A673 (cell line): ENCODE measurements at places on chromosomes 5 and 9.

DNA sequence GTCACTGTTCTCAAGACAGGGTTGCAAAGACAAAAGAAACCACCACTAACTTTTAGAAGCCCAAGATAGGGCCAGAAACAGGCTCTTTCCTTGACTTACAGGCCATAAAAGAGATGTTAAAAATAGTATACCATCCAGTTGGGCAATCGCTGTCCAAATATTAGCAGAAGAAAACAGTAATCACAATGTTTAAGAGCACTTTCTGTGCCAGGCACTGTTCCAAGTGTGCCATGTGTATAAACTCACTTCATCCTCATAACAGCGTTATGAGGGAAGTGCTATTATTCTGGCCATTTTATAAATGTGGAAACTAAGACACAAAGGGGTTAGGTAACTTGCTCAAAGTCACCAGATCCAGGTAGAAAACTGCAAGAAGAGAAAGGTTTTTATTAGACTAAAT, 111.7 kb downstream of the KCNN2 start:
- DNase-seq: no peak
- H3K27ac ChIP-seq: no peak overlapping the region
- H3K4me3 ChIP-seq: no peak overlapping the region

GRCh38 chr5:56321236-56321881, 88.2 kb upstream of the ANKRD55 start:
- no peak overlapping the region for H3K4me3 ChIP-seq
- no peaks in the 10 kb centered on the region for H3K36me3 ChIP-seq
- no peak overlapping the region for H3K27ac ChIP-seq
- no peaks in the 10 kb centered on the region for H3K27me3 ChIP-seq
- no peak for DNase-seq

GRCh38 chr9:129884220-129885017, 49.2 kb downstream of the USP20 start:
- H3K27ac ChIP-seq: peak overlapping the region; percentile 77
- DNase-seq: peak; percentile 97
- H3K4me3 ChIP-seq: no peak overlapping the region
- no peaks in the 10 kb centered on the region for H3K27me3 ChIP-seq

GRCh38 chr5:138819081-138819480, 56.1 kb downstream of the LRRTM2 start:
- no peak overlapping the region for H3K4me3 ChIP-seq
- no peak overlapping the region for H3K27ac ChIP-seq
- no peaks in the 10 kb centered on the region for H3K36me3 ChIP-seq
- H3K27me3 ChIP-seq: no peaks in the 10 kb centered on the region
- no peak for DNase-seq
- H3K4me1 ChIP-seq: no peaks in the 10 kb centered on the region

DNA sequence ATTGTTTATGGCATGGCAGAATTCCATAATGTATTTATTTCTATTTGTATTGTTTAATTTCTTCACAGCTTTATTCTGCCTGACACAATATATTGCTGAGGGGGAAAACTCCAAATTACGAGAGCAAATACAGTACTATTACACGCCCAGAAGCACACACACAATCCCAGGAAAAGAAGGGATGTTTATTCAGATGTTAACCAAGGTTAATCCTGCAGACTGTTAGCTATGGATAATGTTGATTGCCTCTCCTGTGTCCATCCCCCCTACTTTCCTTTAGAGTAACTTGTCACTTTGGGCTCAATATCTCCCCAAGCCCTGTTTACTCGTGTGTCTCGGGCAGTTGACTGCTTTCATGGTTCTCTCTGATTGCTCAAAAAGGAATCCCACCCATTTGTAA, 84.2 kb upstream of the ERCC6L2 start:
- no peaks in the 10 kb centered on the region for H3K27me3 ChIP-seq
- no peak overlapping the region for H3K4me3 ChIP-seq
- H3K27ac ChIP-seq: no peak overlapping the region
- H3K36me3 ChIP-seq: no peaks in the 10 kb centered on the region

- H3K36me3 ChIP-seq: no peaks in the 10 kb centered on the region
- H3K27me3 ChIP-seq: no peaks in the 10 kb centered on the region
- DNase-seq: no peak
- no peaks in the 10 kb centered on the region for H3K4me1 ChIP-seq
These were observed 182.4 kb downstream of the SEMA5A start for GRCh38 chr5:9363449-9363848.
